ENCODE measurements at places on chromosomes 7 and 10.

- DNase-seq: no peak
Observed at GRCh38 chr10:72616716-72617115, 9.2 kb downstream of the MICU1 start.

DNA sequence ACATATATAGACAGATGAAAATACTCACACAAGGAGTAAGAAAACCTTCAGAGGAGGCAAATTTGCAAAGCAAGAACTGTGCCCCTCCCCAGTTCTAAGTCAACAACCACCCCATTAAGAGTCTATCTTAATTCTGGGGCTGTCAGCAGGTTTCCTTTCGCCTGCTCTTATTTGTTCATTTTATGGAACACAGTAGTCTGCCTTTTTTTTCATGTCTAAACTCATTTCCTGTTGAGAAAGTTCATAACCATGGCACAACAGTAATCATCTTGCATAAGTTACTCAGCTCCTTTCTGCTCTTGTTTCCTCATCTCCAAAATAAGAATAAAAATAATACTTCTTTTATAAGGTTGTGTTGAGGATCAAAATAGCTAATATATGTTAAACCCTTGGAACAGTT is 25.8 kb upstream of the AMPH start:
- no peak for DNase-seq

- no peak for DNase-seq
Observed at GRCh38 chr10:35498693-35499092, 106.4 kb upstream of the GJD4 start.

DNA sequence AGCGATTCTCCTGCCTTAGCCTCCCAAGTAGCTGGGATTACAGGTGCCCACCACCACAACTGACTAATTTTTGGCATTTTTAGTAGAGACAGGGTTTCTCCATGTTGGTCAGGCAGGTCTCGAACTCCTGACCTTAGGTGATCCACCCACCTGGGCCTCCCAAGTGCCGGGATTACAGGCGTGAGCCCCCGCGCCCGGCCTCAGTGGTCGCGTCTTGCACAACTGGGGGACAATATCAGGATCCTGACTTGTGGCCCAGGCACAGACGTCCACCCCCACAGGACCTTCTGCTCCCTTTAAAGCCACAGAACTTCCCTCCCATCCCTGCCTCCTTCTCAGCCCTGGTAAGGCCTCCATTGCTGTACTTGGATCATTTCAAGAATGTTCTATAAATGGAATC is 16.8 kb upstream of the LARP4B start:
- DNase-seq: no peak
